ENCODE measurements at places on chromosomes 1 and 21.
A peak's percentile ranks its signal among the peaks of the same experiment; 100 is the strongest.

- DNase-seq = no peak
Observed at GRCh38 chr1:49052102-49052501, 275.4 kb upstream of the BEND5 start.

DNA sequence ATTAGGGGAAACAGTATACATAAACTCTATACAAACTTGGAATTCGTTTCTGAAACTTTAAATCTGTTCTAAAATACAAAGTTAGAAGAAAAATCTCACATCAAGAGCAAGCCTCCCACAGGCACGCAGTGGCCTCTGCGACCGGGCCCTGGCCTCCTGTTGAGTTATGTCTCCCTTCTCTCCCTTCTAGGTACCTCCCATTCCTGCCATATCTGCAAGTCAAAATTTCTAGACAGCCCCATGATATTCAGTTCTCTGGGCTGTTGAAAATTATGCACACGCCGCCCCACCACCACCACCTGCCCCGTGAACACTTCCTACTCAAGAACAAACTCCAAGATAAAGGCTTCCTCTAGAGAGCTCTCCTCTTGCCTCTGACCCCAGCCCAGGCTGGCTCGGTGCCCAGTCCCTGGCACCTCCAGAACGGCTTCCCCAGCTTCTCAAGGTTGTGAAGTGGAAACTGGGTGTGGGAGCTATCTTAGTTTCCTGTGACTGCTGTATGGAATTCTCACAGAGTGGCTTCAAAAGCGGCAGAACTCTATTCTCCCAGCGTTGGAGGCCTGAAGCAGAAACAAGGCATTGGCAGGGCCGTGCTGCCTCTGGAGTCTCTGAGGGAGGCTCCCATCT is 37.7 kb upstream of the LRP8 start:
- DNase-seq = no peak

- DNase-seq = no peak
Observed at GRCh38 chr1:52189898-52190480, 48.1 kb downstream of the ZFYVE9 start.

GRCh38 chr1:205822397-205822796 is 9.4 kb upstream of the SLC41A1 start:
- DNase-seq = no peak

DNA sequence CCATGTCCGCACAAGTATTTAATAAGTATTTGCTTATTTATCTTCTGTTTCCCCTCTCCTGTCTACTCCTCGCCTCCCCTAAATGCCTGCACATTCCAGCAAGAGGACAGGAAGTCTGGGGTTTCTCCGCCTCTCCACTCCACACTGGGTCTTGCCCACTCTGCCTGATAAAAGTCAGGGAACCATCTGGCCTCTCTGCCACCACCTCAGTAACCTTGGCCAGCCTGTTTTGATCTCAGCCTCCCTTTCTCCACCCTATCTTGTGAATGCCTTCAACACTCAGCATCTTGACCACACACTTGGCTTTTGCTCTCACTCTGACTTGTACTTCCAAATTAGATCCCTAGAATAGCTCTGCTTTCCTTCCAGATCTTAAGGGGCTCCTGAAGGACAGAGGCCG is 165.3 kb upstream of the UBE2U start:
- DNase-seq = no peak

DNA sequence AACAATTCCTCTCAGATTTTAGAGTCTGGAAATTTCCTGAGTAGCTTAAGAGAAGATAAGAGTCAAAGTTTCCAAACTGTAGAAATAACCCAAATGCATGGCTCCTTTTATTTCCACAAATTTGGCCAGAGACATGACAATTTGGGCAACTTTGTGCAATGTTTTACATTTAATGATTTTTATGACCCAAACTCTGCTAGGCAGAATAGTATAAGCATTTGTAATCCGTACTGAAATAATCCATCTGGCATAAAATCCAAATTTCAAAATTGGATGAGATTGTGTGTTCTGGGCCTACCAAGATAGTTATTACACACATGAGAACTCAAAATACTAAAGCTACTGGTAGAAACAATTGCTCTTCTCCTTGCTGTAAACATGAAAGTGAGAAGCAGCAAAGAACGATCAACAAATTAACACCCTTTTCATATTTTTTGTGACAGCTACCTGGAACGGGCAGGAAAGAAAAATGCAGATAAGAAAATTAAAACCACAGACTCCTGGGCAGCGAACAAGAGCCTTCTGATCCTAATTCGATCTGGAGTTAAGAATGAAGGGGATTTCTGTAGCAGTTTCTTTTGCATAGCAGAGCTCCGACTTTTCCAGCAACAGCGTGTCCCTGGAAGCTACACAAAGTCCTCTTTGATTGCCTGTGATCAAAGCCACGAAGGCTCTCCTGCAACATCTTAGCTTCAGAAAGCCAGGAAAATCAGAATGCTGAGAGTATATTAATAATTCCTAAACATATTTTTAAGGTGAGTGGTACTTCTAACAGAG is 191.2 kb downstream of the GRIK1 start:
- no peak for DNase-seq

DNA sequence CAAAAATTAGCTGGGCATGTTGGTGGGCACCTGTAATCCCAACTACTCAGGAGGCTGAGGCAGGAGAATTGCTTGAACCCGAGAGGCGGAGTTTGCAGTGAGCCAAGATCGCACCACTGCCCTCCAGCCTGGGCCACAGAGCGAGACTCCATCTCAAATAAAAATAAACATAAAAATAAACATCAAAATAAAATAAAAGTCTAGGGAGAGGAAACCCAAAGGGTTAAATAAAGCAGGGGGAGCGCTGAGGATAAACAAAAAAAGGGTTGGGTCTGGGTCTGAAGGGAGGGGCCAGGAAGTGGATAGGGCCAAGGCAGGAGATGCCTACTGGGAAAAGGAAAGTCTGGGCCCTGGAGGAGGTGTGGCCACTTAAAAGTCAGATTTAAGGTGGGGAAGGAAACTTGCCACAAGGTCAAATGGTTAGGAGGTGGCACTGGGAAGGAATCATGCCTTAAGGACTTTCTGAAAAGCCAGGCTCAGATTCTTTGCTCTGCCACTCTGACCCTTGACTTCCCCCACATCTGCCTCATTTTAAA is 150.0 kb downstream of the ADSS2 start:
- DNase-seq = no peak

DNA sequence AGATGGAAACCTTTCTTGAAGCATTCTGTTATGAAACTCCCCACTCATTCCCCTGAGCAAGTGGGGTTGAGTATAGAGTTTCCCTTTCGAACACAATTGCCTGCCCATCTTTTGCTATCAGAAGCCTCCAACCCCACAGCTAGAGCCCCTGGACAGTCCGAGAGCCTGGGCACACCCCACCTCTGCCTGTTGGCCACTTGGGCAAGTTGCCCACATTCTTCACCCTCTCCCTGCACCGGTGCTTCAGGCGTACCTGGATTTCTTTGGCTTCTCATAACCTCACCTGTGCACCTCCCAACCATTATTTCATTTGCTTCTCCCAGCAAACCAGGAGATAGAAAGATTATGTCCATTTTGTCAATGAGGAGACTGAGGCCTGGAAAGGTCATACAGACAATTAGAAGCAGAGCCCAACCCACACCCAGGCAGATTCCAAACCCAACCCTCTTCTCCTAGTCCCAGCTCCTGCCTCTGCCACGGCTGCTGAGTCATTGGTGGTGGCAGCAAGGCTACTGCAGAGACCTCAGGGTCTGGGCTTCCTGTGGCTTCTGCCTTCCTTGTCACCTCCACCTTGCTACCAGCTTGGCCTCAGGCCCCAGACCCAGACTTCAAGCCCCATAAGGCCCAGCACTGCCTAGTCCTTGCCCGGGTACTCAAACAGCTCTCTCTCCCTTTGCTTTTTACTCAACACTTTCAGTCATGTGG is 118.7 kb upstream of the ZBTB40 start:
- no peak for DNase-seq

GRCh38 chr1:154328318-154329151 is 3.2 kb downstream of the ATP8B2 start:
- DNase-seq = peak; percentile 74

- no peak for DNase-seq
Observed at GRCh38 chr1:222223010-222223409, 324.9 kb downstream of the HHIPL2 start.

DNA sequence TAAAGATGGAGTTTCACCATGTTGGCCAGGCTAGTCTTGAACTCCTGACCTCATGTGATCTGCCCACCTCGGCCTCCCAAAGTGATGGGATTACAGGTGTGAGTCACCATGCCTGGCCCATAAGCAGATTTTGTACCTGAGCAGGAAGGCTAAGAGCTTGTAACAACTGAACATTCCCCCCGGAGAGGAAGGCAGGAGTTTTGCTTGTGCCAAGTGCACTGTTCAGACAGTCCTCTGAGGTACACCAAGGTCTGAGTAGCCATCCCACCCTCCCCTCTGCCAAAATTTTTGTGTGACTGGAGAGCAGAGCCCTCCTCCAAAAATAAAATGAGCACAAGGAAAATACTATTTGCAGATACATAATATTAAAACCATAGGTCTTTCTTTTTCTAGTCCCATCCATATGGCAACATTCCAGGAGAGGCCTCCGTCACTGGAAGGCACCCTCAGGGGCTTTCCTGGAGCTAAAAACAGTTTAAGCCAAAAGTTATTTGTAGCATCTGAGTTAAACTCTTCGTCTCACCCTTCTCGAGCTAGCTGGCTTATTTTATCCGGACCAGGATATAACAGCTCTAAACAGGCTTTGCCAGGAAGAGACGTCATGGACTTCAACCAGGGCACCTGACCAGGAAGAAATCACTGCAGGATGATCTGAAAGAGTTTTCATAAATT is 27.2 kb downstream of the CAPN2 start:
- no peak for DNase-seq

- DNase-seq = no peak
Observed at GRCh38 chr1:44653107-44653964, 20.9 kb downstream of the TMEM53 start.

DNA sequence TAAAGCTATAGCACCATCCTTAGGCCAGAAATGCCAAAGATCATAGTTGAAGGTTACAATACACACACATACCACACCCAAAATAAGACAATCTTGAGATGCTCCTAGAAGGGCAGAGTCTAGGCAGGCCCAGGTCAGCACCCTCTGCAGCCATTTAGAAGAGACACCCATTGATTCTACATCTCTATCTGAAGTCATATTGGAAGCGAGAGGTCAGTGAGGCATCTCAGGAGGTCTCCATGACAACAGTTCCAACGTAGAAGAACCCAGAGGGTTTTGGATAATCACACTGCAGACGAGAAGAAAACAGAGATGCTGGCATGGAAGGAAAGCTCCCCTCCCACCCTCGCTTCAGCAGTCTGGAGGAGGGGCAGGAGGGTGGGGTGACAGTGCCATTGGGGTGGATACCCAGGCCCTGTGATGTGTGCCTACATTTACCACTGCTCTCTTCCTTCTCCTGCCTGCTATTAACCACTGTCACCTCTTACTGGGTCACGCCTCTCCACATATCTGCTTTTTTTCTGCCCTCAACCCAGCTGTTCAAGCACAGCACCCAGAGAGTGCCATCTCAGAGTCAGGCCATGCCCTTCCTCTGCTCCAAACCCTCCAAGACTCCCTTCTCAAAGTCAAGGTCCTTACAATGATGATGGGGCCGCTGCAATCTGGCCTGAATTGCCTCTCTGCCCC is 6.2 kb downstream of the TMCO4 start:
- no peak for DNase-seq

GRCh38 chr21:45894906-45895777 is 86.4 kb upstream of the COL6A1 start:
- no peak for DNase-seq

DNA sequence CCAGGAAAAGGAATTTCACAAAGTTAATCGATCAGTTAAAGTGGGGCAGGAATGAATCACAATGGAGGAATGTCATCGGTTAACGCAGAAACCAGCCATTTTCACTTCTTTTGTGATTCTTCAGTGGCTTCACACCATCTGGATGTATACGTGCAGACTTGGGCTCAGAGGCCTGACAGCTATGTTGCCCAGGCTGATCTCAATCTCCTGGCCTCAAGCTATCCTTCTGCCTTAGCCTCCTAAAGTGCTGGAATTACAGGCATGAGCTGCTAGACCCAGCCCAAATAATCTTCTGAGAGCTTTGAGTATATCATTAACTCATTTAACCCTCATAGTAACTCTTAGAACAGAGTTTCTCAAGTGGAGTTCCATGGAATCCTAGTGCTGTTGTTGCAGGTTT is 126.5 kb upstream of the VANGL1 start:
- DNase-seq = no peak

- no peak for DNase-seq
Observed at GRCh38 chr1:1591452-1591851, 8.5 kb downstream of the FNDC10 start.

DNA sequence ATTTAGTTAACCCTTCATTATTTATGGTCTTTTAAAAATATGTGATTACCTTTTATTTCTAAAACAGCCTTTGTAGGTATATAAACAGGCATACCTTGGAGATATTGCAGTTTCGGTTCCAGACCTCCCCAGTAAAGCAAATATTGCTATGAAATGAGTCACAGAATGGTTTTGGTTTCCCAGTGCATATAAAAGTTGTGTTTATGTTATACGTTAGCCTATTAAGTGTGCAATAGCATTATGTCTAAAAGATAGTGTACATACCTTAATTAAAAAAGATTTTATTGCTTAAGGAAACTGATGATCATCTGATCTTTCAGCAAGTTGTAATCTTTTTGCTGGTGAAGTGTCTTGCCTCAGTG is 44.1 kb downstream of the XCL2 start:
- DNase-seq = no peak

GRCh38 chr1:59556802-59557548 is 257.8 kb upstream of the HOOK1 start:
- DNase-seq = no peak

DNA sequence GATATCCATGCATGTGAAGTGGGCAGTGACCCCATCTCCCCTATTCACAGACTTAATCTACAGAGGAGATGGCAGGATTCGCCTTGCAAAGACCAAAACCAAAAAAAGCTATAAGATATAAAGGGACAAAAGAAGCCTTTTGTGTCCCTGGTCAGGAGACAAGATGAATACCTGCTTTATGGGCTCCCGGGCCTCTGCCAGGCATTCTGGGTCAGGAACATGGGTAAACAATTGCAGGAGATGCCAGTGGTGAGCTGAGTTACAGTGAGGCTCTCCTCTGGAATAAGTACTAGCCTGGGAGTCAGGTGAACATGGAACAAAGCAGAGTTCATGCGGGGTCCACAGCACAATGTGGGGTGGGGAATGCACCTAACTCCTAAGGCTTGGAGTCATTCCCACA is 4.7 kb downstream of the SLC9A1 start:
- no peak for DNase-seq

DNA sequence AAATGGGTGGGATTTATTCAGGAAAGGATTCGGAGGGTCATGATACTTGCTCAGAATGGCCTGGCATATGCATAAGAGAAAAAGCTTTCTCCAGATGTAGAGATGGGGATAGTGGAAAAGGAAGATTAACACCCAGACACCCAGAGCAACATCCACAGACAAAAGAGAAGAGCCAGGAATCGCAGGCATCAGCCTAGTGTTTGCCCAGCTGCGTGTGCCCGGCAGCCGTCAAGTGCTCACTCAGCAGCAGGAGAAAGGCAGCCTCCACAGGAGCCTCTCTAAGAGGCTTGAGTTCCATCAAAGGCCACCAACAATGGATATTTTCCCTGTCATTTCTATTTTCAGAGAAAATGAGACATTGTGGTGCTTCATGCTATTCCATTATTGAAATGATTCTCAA is 54.7 kb downstream of the NTPCR start:
- no peak for DNase-seq

All from stimulated activated CD8-positive, alpha-beta memory T cell treated with anti-CD3 and anti-CD28 coated beads, Interleukin-2, amount 100 ng/mL, for 1 hour (primary cell).